ENCODE measurements at places on chromosomes 7 and 10. TPM values are rescaled to one million over a fixed set of nuclear protein-coding genes. Genes with fewer than 3 reads are reported as not detected.

Gene BZW2
- 118 TPM for total RNA-seq

Gene ACBD7
- 0.94 TPM for total RNA-seq

Gene HTR5A
- total RNA-seq, result not detected

Gene POLR2J3
- 15.5 TPM for total RNA-seq

Gene OR2A2
- not detected for total RNA-seq

Gene PDCD4
- 143 TPM for total RNA-seq

Gene SPDYE6
- total RNA-seq, result not detected

Gene GPR37
- total RNA-seq, result not detected

Gene NKX6-2
- not detected for total RNA-seq

Gene MBL2
- total RNA-seq, result not detected

Gene KCP
- not detected for total RNA-seq

Gene MEIG1
- 0.81 TPM for total RNA-seq

Gene LRRC4
- total RNA-seq, result 0.74 TPM

Gene AKR1C8
- total RNA-seq, result not detected

Gene MACROH2A2
- 3.2 TPM for total RNA-seq

Gene WAPL
- 33.5 TPM for total RNA-seq

GRCh38 chr7:7563813-7564212 is 2.9 kb upstream of the MIOS start:
- no peak for DNase-seq

- no peak for DNase-seq
These were observed 6.8 kb upstream of the RASSF4 start for GRCh38 chr10:44952779-44953231.

GRCh38 chr10:73867126-73867807 is 7.1 kb downstream of the CAMK2G start:
- no peak for DNase-seq

GRCh38 chr10:14562218-14563075 is 212.2 kb downstream of the FAM107B start:
- no peak for DNase-seq

DNA sequence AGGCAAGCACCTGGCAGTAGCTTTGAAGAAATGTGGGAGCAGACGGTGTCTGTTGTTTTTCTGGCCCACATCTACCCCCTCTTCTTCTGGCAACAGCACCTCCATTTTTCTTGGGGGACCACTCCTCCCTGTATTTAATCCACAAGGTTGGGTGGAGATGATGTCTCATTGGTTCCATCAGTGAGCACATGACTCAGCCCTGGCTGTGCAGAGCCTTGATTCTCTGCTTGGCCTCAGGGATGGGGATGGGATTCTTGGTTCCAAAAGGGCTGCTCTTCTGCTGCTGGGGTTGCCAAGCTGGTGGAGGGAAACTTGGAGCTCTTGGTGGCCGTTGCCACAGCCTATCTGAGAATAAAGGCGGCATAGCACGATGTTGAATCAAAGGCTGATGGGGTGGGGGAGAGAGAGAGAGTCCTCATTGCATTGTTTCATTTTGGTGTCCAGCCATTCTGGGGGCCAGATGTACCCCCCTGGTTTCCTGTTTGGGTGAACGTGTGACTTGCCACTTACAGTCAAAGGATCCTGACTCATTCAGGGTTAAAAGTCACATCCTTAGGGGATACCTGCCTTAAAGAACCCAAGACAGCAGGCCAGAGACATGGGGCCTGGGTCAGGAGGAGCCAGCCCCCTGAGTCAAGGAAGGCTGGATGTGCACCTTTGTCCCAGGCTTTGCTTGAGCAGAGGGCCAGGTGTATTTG is 25.9 kb downstream of the GRK5 start:
- peak; percentile 69 for DNase-seq

- DNase-seq, result no peak
These were observed 31.5 kb downstream of the MACROH2A2 start for GRCh38 chr10:70084189-70084588.

- DNase-seq, result no peak
These were observed 337.1 kb upstream of the AKR1E2 start for GRCh38 chr10:4488904-4489303.

DNA sequence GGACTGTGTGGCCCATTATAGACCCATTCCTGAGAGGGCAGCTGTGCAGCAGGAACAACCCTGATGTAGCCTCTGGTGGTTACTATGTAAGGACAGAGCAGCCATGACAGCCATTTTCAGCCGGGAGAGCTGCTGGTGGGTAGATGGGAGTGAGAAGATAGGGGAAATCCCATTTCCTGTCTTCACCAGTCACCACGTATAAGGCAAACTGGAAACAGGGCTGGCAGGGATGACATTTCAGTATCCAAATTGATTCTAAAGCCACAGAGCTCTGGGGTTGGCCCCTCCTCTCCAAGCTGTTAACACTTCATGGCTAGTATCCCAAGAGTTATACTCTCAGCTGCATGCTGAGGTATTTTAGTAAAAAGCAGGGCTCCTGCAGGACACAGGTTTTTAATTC is 15.2 kb upstream of the FZD1 start:
- peak; percentile 10 for DNase-seq

GRCh38 chr10:71899665-71900412 is 48.8 kb upstream of the PSAP start:
- no peak for DNase-seq

GRCh38 chr7:22420973-22421635 is 64.2 kb upstream of the RAPGEF5 start:
- DNase-seq, result no peak

- DNase-seq, result no peak
These were observed 167.8 kb downstream of the PLXDC2 start for GRCh38 chr10:19983880-19984565.

DNA sequence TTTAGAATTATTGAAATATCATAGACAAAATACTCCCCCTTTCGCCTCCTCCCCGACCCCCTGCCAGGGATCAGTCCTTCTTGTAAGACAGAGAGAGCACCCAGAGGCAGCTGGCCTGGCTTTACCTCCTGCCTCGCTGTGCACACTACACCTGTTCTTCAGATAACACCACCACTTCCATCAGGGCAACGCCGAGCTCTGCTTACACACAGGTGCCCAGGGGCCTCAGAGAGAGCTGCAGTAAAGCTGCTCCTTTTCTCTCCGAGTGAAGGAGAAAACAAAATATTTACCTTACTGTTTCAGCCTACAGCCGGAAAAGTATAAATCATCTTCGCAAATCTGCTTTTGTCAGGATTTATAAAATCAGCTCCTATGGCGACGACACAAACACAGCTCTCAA is 80.7 kb downstream of the HIPK2 start:
- peak; percentile 23 for DNase-seq

GRCh38 chr7:16826060-16826459 is 21.3 kb upstream of the AGR2 start:
- DNase-seq, result no peak

- peak; percentile 55 for DNase-seq
These were observed 33.7 kb downstream of the DDC start for GRCh38 chr7:50531401-50531911.

GRCh38 chr7:149774237-149775175 is 1.1 kb upstream of the ZNF467 start:
- DNase-seq, result no peak

DNA sequence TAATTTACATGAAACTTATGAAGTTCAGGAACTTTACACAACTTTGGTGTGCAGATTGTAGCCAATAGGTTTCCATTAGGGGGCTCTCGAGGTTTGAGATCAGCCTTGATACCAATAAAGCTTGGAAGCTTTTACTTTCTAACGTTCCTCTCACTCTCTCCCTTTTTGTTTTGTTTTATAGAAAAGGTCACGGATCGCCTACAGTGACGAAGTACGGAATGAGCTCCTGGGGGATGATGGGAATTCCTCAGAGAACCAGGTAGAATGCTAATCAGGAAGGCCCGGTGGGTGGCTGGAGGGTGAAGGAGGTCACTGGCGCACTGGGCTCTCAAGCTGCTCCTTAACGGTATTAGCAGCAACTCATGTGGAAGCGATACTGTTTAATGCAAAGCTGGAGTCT is 79.9 kb downstream of the VTI1A start:
- no peak for DNase-seq

DNA sequence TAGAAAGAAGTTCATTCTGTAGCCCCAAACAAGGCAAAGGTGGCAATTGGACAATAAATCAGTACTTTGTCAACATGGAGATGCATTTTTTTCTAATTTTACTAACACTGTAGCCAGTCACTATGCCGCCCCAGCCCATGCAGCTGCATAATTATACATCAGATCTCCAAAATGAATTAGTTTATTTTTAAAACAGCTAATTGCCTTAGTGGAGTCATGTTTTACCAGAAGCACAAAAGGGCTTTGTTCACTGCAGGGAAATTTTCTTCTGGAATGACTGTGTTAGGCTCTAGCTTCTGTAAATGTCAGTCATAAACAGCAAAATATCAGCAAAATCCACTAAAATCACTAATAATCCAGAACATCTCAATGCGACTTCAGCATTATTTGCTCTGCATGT is 20.1 kb upstream of the HDAC9 start:
- no peak for DNase-seq

GRCh38 chr7:1043552-1044188 is 676 bp upstream of the GPR146 start:
- DNase-seq, result no peak

DNA sequence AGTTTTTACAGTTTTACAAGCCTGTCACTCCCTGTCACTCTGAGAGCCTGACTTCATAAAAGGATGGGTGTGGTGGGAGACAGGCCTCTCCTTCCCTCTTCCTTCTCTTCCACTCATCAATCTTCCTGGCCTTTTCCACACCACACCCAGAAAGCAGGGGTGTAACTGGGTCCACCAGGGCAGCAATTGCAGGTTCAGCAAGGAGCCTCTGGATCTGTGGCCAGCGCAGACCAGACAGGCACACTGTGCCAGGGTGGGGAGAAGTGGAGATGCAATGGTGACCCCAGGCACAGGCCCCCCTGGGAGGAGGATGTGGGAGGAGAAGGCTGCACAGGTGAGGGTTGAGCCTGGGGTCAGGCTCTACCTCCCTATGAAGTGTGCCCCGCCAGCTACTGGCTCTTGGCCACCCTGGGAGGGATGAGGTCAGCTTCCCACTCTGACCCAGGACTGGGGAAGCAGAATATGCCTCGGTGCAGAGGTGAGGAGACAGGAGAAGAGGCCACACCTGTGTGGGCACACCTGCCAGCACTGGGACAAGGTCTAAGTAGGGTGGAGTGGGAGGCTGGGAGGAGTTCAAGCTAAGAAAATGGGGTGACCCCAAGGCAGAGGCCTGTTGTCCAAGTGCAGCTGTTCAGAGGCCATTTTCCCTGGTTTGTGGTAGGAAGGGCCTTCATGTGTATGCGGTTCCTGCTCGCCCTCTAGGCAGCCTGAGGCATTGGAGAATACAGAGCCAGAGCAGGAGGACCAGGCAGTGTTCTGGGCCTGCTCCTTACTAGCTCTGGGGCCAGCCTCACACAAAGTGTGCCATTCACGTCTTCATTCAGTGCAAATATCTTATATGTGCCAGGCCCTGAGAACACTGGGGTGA is 20.2 kb upstream of the TMEM72 start:
- no peak for DNase-seq

DNA sequence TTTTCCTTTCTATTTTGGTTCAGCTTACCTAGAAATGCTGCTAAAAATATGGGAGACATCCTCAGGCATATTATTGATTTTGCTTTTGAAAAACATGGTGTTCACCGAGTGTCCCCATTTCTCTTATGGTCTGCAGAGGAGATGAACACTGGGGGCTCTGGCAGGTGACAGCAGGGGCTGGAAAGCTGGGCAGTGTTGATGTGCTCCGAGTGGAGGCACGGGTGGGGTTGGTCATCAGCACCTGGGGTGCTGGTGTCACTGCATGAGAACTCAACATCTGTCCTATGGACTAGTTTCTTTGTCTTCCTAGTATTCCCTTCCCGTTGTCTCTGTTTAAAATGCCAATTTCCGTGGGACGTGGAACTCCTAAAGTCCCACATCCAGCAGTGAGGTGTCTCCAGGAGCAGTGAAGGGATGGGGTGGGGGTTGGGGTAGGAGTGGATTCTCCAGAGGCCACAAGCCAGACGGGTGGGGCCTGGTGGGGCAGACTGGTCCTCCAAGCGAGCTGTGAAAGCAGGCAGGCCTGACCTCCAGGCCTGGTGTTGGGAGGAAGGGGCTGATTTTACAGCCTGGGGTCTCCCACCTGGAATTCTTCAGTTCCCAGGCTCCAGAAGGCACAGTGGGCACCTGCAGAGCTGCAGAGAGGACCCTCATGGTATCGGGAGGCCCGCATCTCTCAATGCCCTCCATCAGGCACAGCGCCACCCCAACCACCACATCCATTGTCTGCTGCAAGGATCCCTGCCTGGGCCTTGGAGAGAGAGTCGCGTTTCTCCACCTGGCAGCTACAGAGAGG is 24.4 kb downstream of the ZNF775 start:
- no peak for DNase-seq

GRCh38 chr10:48589266-48589665 is 15.6 kb downstream of the ARHGAP22 start:
- DNase-seq, result no peak

- DNase-seq, result no peak
These were observed 11.5 kb downstream of the MINDY4 start for GRCh38 chr7:30782690-30783089.

DNA sequence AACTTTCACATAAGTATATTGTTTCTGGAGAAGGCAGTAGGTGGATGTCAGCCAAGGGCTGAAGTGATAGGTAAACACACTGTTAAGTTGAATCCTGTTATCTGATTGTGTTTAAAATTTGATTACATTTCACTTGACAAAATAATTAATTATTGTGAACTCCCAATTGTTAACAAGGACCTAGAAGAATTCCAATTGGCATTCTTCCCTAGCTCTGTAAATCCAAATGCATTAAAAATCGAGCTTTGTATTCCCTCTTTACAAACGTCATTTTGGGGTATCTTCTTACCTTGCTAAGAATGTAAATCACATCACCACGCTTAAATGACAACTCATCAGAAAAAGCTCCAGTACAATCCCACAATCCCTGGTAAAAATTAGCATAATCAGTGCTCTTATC is 179.9 kb downstream of the SKAP2 start:
- no peak for DNase-seq

- DNase-seq, result no peak
These were observed 174.3 kb downstream of the NRP1 start for GRCh38 chr10:33160151-33160550.

DNA sequence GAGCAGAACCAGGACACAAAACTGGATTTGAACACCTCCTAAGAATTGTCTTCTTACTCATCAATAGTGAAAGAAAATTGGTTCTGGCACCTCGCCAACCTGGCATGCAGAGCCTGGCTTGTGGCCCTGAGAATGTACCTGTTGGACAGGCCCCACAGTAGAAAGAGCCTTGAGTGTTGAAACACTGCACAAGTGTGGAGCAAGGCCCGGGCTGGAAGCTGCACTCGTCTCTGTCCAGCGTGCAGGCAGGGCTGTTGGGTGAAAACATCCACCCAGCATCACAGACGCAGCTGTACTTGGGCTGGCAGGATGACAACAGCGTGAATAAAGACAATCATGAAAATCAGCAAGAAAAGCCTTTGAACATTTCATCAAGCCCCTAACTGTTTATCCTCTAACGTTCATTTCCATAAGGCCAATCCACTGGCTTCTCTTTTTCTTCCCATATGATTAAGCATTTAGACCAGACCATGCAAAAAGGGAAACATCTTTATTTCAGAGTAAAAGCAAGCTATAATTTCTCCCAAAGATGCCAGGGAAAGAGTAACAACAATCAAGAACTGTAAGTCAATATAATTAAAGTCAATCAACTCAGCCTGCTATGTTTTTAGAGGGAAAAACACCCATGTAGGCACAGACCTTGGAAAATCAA is 15.6 kb downstream of the CUBN start:
- no peak for DNase-seq

Data from activated naive CD4-positive, alpha-beta T cell treated with anti-CD3 and anti-CD28 coated beads for 36 hours (primary cell).